Left hindlimb (tissue), 1 donor: ENCODE measurements at places on chromosomes 2 and 18.

GRCh38 chr2:138234265-138234664 lies 267.3 kb upstream of the SPOPL start:
- no peak for DNase-seq

DNA sequence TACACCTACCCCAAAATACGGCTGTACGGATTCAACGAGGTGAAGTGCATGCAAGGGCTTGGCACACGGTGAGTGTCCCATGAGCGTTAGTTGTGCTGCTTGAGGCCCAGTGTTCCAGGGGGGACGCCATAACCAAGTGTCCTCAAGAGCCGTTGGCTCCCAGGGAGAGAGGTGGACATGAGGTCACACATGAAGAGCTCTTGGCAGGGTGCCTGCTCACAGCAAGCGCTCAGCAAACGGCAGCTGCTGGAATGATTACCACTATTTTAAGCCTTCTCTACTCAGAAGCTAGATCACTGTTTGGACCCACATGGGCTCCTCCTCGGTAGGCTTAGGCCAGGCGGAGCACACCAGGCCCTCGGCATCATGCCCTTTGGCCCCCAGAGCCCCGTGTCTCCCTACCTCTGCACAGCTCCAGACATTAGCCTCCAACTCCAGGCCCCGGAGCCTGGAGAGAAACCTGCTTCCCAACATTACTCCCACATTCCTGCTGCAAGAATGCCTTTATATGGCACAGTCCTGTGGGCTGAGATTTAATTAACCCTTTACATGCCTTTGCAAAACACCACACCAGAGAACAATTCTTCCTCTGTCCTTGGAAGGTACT lies 68.4 kb upstream of the PPP1CB start:
- peak; percentile 70 for DNase-seq

DNA sequence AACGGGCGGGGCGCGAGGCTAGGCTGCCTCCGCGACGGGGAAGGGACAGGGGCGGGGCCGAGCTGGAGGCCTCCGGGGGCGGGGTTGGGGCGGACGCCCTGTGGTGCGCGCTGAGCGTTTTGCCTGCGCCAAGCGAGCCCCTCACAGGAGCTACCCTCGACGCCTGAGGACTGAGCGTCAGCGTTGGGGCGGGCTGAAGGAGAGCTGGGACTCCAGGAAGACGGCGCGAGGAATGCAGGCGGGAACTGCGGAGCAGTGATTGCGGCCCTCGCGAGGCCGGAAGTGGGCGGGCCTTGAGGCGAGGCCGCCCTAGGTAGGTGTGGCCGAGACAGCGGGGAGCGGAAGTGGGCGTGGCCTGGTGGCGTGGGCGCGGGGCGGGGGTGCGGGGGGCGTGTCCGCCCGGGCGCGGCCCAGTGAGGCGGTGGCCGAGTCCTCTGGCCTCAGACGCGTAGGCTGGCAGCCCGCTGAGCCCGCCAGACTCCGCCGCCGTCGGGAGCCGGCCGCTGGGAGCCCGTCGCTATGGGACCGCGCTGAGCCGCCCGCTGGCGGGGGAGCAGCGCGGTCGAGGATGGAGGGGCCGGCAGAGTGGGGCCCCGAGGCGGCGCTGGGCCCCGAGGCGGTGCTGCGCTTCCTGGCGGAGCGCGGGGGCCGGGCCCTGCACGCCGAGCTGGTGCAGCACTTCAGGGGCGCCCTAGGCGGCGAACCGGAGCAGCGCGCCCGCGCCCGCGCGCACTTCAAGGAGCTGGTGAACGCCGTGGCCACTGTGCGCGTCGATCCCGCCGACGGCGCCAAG lies at the start of the genes SEPTIN10 and SOWAHC:
TSS of gene SEPTIN10 (minus strand) at position 45 of the 793 bp plus-strand sequence. CDS start 139 bp downstream, outside the sequence.
TSS of gene SOWAHC (plus strand) at position 443 of the 793 bp plus-strand sequence. CDS start at position 569, 126 bp downstream.
- DNase-seq = peak; percentile 99

- no peak for DNase-seq
These were observed 51.0 kb downstream of the ITGA6 start for GRCh38 chr2:172478353-172478752.

DNA sequence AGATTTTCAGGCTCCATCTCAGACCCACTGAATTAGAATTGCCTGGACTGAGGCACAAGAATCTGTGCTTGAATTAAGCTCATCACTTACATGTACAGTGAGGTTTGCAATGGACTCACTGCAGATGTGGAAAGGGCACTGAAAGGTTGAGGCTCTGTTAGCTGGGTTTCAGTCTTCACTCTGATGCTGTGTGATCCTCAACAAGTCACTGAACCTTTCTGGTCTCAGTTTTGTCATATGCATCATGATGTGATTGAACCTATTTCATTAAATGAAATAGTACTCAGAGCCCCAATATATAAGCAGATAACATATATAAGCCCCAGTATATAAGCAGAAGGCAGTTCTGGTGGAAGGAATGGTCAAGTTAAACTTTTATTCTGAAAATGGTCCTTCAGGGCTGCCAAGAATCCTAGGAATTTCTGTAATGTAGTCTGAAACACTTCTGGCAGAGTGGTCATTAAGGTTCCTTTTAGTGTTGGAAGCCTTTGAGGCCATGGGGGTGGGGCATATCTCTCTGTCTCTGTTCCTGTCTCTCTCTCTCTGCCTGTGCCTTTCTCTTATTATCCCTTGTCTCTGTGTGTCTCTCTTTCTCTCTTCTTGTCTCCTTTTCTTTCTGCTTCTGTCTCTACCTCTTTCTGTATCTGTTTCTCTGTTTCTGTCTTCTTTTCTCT lies 110.4 kb downstream of the ADCYAP1 start:
- no peak for DNase-seq

DNA sequence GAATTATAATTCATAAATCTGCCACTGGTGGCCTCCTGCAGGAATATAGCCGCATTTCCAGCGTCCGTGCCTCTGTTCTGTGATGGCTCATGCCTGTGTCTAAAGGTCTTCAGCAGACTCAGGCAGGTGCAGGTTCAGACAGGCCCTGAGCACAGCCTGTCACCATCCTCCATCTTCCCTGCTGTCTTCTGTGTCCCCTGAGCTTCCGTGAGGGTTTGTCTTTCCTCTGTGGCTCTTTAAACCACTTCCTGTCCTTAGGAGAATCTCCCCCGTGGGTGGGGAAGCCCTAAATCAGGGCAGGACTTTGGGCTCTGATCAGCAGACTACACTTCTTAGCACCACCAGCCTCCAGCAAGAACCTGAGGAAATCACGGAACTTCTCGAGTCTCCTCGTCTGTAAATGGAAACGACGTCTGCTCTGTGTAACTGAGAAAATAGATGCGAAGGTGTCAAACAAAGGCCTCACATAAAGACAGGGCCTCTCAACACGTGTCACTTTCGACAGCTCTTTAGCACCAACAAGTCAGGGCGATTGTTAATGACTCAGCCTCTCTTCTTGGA lies 24.1 kb upstream of the NFATC1 start:
- DNase-seq = no peak

- DNase-seq = no peak
These were observed 852.3 kb upstream of the CRIM1 start for GRCh38 chr2:35503311-35503710.

GRCh38 chr2:47272031-47272864 lies 117.1 kb upstream of the STPG4 start:
- DNase-seq = peak; percentile 79
